ENCODE measurements at places on chromosomes 3 and 15.

DNA sequence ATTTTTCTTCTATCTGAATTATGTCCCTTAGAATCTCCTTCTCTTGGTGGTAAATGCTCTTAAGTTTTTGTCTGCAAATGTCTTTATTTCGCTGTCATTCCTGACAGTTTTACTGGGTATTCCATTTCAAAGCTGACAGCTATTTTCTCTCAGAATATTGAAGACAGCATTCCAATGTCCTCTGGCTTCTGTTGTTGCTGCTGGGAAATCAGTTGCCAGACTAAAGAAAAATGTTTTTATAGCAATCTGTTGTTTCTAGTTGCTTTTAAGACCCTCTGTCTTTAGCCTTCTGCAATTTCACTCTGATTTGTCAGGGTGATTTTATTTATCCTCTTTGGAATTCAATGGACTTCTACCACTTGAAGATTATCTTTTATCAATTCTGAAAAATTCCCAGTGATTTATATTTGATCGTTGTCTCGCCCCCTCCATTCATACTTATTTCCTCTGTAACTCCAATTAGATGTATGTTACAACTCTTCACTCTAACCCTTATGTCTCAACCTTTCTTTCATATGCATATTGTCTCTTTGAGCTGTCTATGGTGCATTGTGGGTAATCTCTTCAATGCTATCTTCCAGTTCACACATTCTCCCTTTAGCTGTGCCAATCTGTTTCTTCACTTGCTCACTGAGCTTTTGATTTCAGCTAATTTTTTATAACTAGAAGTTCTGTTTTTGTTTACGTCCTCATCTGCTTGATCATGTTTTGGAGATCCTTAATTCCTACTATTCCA is 23.5 kb downstream of the UBXN7 start:
- no peak for DNase-seq

GRCh38 chr3:53493595-53493962 is 832 bp upstream of the CACNA1D start:
- no peak for DNase-seq

- DNase-seq, result no peak
Observed at GRCh38 chr3:195348426-195349115, 77.6 kb upstream of the XXYLT1 start.

GRCh38 chr15:26910715-26911114 is 43.9 kb downstream of the GABRA5 start:
- no peak for DNase-seq

- DNase-seq, result no peak
Observed at GRCh38 chr3:161567577-161568361, 71.2 kb downstream of the OTOL1 start.

GRCh38 chr15:35667908-35668307 is 121.9 kb upstream of the DPH6 start:
- no peak for DNase-seq

DNA sequence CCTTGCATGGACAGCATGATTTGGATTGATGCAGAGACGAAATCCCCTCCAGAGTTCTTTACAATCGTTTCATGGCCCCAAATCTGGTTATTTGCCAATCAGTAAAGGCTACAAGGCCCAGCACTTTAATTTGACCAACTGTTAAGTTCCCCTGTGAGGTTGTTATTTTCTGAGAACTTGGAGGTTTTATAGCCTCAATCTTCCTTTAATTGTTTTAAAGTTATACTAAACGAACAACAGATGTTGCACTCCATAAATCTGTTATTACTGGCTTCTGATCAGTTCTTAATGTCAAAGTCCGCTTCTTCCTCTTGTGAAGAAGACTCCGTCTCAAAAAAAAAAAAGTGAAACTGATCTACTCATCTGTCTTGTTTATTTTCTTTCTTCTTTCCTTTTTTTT is 30.8 kb downstream of the LARP6 start:
- no peak for DNase-seq

- DNase-seq, result no peak
Observed at GRCh38 chr15:93422476-93422875, 333.5 kb upstream of the RGMA start.

DNA sequence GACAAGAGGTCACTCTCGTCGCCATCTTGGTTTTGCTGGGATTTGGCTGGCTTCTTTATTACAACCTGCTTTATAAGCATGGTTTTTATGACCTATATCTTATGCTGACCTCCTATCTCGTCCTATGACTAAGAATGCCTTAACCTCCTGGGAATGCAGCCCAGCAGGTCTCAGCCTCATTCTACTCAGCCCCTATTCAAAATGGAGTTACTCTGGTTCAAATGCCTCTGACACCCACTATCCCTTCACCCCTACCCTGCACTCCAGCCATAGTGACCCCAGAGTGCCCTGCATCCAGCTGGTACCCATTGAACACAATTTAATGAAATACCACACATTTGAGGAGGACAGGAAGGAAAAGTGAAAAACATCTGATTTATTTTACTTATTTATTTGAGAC is 23.4 kb downstream of the METTL6 start:
- DNase-seq, result no peak

GRCh38 chr3:10973046-10973595 is 19.4 kb upstream of the SLC6A1 start:
- DNase-seq, result no peak

- DNase-seq, result no peak
Observed at GRCh38 chr15:58690703-58691102, 58.8 kb downstream of the ADAM10 start.

- no peak for DNase-seq
Observed at GRCh38 chr3:4696266-4696665, 203.1 kb downstream of the ITPR1 start.

- no peak for DNase-seq
Observed at GRCh38 chr15:48962662-48963523, 826 bp downstream of the SHC4 start.

DNA sequence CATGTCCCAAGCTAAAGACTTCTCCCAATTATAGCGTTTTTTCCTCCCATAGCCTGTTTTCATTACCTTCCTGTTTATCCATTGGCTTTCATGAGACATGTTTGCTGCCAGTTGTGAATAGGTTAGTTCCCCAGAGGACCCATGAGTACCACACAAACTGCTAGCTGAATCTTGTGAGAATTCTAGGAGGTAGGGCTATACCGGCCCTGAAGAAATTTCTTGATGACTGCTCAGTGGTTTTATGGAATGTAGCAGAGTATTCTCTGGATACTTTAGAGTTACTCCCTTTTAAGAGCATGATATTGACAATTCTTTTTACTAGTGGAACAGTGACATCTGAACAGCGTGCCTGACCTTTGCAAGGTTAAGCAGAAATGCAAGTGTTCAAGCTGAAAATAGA is 210.4 kb downstream of the MCTP2 start:
- no peak for DNase-seq

GRCh38 chr3:171125010-171125409 is 98.5 kb upstream of the SLC2A2 start:
- no peak for DNase-seq

DNA sequence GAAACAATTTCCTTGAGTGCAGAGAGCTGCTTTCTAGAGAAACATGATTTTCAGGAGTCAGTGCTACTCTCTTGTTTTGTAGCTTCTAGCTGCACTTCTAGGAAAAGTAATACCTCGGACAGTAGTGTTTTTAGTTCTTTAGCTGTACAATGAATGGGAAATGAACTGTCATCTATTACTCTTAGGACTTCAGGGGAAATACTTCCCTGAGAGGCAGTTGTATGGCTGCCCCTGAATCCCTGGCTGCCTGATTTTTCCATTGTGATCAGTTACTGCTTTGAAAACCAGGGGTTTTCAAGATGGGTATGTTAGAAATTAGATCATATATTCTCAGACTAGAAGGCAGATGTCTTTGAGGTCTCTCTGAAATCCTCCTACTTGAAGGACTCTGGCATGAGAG is 200.3 kb upstream of the SEMA6D start:
- DNase-seq, result no peak

DNA sequence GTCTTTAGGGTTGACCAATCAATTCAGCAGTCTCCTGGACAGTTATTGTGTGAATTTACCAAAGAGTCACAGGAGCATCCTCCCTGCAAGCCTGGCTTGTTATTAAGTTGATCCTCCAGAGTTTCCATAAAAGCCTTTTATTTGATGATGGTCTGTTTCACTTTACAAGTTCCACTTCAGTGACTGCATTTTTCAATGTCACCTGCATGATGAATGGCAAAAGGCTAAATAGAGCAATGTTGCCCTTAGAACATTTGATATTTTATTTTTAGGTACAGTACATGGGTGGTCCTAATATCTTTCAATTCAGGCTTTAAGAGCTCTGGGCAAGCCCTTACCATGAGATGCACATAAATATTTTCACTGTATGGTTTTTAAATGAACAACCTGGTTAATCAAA is 22.6 kb downstream of the GUCA1C start:
- no peak for DNase-seq

DNA sequence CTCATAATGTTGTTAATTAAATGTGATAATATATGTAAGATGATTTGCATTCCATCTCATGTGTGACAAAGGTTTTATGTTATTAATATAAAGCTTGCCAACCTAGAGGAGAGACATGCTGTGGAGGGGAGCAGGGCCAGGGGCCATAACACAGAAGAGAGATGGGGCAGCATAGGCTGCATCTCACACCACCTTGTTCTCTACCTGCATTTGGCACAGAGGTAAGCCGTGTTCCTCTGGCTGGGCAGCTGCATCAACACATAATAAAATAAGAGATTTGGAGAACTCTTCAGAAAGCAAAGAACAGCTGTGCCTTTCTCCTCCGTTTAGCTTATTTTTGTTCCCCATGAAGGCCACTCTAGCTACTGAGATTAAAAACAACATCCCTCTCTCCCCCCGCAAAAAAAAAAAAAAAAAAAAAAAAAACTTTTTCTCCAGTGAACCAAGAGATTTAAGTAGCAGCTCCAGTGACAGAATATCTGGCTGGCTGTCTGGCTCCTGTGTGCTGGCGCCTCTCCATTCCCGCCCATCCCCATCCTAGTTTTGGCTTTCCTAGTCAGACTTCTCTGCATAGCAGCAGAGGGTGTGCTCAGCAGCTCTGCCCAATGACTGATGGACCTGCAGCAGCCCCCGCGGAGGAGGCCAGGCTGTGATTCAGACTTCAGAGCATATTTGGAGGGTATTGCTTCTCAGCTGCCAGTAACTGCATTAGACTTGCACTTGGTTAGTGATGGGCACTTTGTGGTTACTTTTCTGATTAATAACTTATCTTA is 52.2 kb upstream of the STXBP5L start:
- DNase-seq, result no peak

DNA sequence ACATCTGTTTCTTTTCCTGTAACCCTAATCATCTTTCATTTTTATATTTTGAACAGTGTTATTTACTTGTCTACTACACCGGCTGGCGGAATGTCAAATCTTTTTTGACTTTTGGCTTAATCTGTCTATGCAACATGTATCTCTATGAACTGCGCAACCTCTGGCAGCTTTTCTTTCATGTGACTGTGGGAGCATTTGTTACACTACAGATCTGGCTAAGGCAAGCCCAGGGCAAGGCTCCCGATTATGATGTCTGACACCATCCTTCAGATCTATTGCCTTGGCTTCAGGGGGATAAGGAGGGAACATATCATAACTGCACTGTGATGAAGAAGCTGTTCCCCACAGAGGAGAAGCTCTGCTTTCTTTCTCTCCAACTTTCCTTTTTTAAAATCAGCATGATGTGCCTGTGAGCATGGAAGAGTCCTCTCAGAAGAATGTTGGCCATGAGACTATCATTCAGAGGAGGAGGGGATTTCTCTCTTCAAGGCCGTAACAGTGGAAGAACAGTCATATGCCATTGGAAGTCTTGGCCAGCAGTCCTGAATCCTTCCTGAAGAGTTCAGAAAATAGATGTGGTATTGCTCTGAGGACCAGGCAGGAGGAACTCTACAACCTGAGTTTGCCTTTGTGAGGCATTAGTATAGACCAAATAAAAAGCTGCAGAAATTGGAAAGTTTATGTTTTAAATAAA is 69.9 kb downstream of the SEC22A start:
- no peak for DNase-seq

- no peak for DNase-seq
Observed at GRCh38 chr3:134314588-134315285, 59.5 kb downstream of the AMOTL2 start.
